ENCODE measurements at places on chromosomes 6 and 20.

GRCh38 chr6:145258122-145258521, 477.2 kb downstream of the EPM2A start:
- no peak for DNase-seq

GRCh38 chr20:40427026-40427425, 262.0 kb downstream of the MAFB start:
- DNase-seq = no peak

DNA sequence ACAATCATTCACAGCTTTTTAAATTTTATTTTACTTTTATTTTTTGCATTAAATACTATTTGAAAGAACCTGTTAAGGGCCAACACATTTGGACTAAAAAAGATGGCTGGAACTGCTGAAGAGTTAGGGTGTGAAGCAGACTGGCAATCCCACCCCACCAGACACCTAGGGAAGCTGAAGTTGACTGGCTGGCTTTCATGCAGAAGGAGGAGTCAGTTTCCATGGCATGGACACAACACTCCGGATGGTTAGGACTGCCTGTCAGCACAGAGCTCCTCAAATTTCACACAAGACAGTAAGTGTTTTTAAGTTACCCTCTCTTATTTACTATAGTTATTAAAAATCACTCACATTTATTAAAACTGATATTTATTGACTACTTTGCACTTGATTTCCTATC, at the start of gene ANKRD66:
Gene ANKRD66, plus strand, starts transcription at position 238 of the 400 bp plus-strand sequence. CDS start 5,016 bp downstream, outside the sequence.
- DNase-seq = no peak

DNA sequence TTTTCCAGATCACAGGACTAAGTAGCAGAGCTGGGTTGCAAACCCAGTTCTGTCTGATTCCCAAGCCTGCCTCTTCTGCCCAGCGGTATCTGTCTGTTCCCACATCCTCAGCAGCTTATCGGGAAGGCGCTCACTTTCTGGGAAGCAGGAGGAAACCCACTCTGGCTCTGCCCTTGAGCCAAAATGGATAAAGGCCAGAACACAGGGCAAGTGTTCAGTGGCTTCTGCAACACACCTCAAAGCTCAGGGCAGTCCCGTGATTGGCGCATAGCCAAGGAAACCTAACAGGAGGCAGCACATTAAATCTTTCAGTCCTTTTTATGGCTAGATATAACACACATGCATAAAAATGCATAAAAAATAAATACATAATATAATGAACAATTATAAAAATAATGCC, 262.2 kb downstream of the NRN1 start:
- no peak for DNase-seq

GRCh38 chr6:91449539-91449938, 862.7 kb upstream of the MAP3K7 start:
- DNase-seq = no peak

DNA sequence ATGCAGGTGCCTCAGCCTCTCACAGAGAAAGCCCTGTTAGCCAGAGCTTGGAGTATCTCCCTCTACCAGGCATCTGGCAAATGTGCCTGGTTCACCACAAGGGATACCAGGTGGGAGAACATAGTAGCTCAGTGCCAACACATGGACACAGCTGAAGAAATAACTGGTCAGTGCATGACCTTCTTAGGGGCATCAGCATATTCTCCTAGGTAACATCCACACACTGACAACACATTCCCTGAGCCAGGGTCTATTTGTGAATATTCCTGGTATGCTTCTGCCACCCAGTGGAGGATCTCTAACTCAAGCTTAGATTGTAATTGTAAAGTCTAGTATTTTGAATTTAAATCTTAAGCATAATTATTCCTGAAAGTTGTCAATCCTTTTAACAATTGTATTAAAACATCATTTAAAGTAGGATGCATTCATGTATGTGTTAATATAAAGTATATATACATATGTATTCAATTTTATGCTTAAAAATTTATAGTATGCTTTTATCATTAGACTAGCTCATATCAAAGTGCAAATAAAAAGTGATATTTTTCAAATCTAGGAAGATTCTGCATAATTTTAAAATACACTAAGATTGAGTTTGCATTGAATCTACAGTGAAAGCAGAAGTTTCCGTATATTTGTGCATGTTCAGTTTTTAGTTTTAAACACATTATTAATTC, 45.3 kb upstream of the COL21A1 start:
- peak; percentile 80 for DNase-seq
